Myocyte (in vitro differentiated cells): ENCODE measurements at places on chromosomes 3 and 15.

GRCh38 chr3:16124636-16125035, 49.8 kb upstream of the GALNT15 start:
- peak; percentile 46 for DNase-seq

GRCh38 chr3:114566162-114566755, 272.4 kb downstream of the TIGIT start:
- no peak for DNase-seq

DNA sequence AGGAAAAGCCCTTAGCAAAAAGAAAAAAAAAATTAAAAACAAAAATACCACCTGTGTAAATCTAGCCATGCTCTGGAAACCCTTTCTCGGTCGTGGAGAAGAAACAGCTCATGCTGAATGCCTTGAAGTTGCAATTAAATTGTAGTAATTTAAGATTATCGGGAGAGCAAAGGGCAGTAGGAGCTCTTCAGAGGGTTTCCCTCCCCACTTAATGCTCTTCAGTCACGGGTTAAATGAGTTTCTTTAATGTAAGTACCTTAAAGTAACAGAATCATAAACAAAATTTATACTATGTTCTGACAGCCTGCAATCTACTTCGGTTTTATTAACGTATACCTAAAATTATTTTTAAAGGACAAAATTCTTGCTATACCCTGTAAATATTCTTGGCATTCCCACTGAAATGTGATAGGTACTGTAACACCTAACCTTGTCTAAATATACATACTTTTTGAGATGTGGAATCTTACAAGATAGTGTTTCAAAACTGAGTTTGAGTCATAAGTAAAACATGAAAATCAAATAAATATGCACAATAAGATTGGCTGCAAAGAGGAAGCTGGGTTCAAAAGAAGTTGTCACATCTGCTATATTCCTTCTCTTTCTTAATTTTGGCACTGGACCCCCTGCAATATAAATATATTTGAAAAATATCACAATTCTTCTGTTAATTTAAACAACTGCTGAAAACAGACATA, 5.3 kb downstream of the FOXP1 start:
- no peak for DNase-seq

DNA sequence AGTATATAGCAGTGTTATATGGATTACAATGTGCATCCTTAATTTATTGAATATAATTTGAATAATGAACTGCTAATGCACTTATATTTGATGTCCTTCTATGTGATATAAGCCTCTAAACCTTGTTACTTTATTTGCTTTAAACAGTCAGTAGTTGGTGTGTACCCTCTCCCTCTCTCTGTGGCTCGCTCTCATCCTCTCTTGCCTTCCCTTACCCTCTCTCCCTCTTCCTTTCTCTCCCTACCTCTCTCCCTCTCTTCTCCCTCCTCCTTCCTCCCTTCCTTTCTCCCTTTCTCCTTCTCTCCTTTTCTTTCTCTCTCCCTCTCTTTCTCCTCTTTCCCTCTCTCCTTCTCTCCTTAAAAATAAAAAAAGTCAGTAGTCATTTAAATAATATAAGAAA, 28.9 kb downstream of the MGA start:
- no peak for DNase-seq

GRCh38 chr15:82371656-82372055, 22.4 kb upstream of the GOLGA6L10 start:
- no peak for DNase-seq

DNA sequence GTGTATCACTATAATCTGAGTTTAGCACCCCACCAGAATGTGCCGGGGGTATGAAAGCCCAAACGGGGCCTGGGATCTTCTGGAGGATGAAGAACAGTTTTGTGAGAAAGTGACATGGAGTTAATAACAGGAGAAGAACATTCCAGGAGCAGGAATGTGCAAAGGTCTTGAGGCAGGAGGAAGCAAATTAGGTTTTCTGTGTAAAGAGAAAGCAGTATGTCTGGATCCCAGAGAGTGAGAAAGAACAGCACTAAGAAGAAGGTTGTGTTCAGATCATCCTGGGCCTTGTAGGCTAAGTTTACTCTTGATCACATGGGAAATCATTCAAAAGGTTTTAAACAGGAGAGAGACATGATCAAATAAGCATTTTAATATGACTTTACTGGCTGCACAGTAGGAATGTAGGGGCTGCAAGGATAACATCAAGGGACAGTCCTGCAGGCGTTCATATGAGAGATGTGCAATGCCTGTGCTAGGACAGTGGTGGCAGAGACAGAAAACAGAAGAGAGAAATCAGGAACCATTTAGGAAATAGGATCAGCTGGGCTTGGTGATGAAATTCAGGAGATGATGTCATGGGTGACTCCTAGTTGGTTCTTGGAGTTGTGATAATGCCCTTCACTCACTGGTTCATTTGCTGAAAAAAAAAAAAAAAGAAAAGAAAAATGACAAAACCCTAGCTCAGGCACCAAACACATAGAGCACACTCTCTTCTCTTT, 113.5 kb downstream of the TNIK start:
- DNase-seq: no peak

GRCh38 chr3:40741729-40742128, 217.0 kb downstream of the ZNF621 start:
- DNase-seq: peak; percentile 83

- peak; percentile 61 for DNase-seq
These were observed 447.8 kb upstream of the THBS1 start for GRCh38 chr15:39132954-39133600.

DNA sequence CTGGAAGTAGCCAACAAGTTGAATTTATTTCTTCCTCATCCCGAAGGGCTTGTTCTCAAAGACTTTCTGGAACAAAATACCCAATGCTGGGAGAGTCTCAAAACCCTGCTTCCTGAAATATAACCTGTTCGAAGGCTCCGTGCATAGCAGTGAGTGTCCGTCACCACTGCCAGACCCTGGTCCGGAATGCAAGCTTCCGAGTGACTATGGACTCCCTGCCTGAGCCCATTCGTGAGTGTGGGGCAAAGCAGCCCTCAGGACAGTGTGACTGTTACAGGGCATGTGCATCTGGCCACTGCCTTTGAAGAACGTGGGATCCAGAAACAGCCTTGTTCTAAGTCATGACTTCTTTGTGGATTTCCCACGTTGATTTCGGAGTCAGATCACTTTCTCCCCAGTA, 214.5 kb upstream of the IGF1R start:
- peak; percentile 65 for DNase-seq

GRCh38 chr3:30355622-30356021, 250.8 kb upstream of the TGFBR2 start:
- no peak for DNase-seq

GRCh38 chr3:110504901-110505300, 566.7 kb upstream of the NECTIN3 start:
- no peak for DNase-seq

- no peak for DNase-seq
These were observed 89.5 kb downstream of the DHX30 start for GRCh38 chr3:47892286-47893040.

- DNase-seq: no peak
These were observed 365.8 kb upstream of the MCTP2 start for GRCh38 chr15:93865586-93865985.

- DNase-seq: peak; percentile 77
These were observed 375 bp upstream of the MYZAP start for GRCh38 chr15:57591237-57591821.

DNA sequence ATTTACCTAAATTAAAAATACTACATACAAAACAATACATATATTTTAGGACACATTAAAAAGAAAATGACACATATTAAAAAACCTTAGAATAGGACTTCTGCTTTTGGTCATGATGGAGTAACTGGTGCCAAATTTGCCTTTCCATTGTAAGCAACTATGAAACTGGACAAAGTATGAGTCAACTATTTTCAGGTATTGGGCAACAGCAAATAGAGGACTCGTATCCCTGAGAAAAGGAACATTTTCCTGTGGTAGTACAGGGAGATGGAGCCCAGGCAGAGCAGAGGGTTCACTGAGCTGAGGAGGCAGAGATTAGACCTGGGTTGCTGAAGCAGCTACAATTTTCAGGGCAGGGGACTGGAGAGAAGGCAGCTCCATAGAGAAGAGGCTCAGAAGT, 14.7 kb downstream of the CCR1 start:
- no peak for DNase-seq

GRCh38 chr3:159832024-159832423, 156.6 kb upstream of the IL12A start:
- no peak for DNase-seq

DNA sequence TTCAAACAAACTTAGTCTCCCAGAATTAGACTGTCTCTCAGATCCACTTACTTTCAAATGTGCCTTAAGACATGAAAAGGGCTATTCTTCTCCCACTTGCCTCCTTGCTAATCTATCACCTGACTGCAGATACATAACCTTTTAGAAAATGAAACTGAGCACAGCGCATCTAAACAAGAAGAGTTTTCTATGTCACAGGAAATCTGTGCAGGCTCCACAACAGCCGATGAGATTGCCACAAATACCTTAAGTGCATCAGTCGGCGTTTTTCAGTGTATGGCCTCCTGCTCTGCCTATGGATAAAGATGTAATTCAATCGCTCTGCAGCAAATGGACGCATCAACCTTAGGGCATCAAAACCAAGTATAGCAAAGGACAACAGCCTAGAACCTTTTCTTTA, 544.2 kb downstream of the FOXP1 start:
- DNase-seq: no peak

- DNase-seq: no peak
These were observed 58.3 kb upstream of the CFAP20DC start for GRCh38 chr3:59107856-59108815.

DNA sequence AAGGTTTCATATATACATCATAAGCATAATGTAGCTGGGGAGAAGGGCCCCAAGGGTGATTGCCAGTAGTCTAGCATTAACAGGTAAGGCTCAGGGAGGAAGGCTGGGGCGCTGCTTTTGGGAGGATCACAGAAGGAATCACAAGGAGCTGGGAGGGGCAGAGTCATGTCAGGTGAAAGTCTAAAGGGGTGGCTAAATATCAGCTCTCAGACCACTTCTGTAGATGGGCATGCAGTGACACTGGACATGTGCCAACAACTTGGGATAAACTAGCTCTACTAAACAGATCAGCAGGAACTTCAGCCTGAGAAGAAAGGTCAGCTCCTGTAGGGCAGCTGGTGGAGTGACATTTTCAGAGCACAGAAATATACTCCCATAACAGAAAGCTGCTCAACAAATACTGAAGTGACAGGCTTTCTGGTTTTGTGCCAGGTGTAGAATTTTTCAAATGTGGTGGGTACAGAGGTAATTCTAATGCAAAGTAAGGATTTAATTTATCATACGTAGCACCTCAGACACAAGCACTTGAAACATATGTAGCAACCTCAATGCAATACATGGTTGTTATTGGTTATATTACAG, 79.4 kb downstream of the PEX5L start:
- no peak for DNase-seq

DNA sequence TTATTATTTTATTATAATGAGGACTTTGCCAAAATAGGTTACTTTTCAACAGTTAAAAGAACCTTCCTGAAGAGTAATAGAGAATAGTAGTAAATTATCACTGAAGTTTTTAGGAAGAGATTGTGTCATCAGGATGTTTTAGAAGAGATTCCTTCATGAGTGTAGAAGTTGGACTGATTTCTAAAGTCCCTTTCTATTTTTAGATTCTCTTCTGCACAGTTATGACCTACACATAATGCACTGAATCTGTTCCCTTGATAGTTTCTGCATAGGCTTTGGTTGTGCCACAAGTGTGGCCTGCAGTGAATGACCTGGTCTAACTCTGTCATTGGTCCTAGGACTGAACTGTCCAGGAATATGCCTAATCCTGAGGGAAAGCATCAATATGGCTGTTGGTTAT, 23.9 kb downstream of the SLC35A5 start:
- DNase-seq: no peak

DNA sequence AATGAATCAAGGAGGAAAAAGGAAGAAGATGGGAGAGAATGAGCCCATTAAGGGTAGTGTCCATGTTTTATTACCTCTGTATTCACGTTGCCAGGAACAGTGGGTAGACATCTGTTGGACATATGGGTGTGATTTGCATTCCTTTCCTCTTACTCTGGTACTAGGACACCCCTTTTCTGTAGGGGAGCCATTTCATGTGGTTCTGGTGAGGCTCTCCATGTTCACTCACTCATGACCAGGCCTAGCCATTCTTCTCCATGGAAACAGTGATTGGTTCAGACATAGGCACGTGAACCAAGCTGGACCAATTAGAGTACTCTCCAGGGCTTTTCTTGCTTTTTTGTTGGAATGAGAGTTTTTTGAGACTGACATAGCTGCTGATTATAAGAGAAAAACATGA, 39.6 kb upstream of the PDCD6IP start:
- DNase-seq: peak; percentile 3

- DNase-seq: peak; percentile 29
These were observed 246.7 kb downstream of the RORA start for GRCh38 chr15:60982249-60982910.

GRCh38 chr3:60703008-60703407, 548.2 kb downstream of the FHIT start:
- DNase-seq: no peak
